Cortex of kidney (tissue), 1 donor: ENCODE measurements at places on chromosomes 1 and 21.

- DNase-seq, result no peak
Measured at GRCh38 chr1:245677461-245678240, 522.9 kb downstream of the KIF26B start.

GRCh38 chr1:234239515-234239914 lies 133.7 kb upstream of the COA6 start:
- DNase-seq, result no peak

DNA sequence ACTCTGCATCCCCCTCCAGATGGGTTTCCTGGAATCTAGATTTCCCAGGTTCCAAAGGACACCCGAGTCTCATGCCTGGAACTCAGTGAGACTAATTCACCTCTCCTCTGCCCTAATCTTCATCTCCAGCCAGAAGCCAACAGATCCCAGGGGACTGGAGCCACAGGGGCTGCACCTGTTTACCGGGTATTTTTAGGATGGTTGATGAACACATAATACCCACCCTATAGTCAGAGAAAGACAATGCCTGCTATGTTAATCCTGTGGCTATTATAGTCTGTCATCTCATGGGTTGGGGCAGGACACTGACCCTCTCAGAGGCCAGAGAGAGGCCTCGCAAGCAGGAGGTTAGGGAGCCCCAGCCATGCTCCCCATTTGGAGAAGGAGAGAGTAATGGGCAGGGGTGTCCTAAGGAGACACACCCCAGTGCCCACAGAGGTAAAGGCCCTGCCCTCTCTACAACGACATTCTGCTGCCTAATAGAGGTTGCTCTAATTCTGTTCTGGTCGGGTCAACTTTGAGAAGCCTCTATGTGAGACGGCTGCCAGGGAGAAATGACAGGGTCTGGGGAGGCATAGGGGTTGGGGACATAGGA lies 1.0 kb upstream of the TNNI1 start:
- no peak for DNase-seq

DNA sequence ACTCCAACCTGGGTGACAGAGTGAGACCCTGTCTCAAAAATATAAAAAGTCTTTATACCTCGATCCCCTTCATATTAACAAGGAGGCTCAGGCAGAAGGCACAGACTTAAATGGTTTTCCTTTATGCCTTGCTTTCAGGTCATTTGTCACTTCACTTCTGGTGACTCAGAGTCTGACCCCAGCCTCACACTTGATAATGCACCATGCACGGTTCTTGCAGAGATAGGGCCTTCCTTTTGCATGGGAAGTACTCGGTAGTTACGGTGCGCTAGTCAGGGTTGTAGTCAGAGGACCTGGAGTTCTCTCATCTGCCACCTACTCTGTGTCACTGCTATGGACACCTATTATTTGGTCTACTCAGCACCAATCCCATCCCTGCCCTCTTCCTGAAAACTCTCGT lies 43.6 kb upstream of the BMP8B start:
- DNase-seq, result no peak

- DNase-seq, result no peak
Measured at GRCh38 chr1:153705484-153705883, 22.4 kb upstream of the INTS3 start.

DNA sequence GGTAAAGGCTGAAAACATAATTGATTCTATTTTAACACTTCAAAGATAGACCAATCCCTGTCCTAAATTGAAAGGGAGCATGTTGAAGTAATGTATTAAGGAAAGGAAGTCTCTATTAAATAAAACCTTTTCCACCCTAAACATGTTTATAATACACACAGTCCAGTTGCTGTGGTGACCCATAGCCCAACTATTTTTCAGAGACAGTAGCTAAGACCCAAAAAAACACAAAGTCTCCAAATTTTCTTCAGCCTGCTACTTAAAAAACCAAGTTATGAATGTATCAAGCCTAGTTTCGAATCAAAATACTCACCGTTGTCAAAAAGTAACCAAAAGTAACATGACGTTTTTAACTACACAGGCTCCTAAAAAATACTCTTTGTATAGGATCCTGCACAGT lies 1.6 kb downstream of the ELK4 start:
- DNase-seq, result no peak

DNA sequence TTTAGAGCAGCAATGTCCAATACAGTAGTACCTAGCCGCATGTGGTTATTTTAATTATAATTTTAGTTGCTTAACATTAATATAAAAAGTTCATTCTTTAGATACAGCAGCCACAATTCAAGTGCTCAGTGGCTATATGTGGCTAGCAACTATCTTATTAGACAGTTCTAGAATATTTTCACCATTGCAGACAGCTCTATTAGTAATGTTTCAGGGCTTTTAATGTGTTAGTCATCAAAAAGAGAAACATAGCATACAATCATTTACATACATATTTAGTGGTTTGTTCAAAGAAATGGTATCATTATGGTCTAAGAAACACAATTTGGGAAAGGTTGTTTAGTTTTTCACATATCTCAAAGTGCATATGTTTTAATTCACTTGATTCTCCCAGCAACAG lies 66.6 kb upstream of the DYNLT5 start:
- no peak for DNase-seq

DNA sequence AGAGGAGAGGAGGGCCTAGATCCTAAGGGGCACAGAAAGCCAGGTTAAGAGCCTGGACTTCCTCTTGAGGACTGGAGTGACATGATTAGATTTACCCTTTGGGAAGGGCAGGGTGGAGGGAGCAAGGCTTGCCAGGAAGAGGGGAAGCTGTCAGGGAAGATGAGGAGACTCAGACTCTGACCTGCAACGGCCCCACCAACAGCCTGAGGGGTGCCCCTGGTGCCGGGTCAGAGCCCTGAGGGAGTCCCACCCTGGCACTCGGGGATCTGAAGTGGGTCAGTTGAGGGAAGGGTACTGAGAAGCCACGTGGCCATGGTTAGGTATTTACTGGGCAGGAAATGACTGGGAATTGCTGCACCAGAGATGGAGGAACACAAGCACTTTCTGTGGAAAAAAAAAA lies 9.8 kb downstream of the ECE1 start:
- no peak for DNase-seq

GRCh38 chr1:48058135-48059025 lies 61.2 kb upstream of the TRABD2B start:
- no peak for DNase-seq

- DNase-seq, result no peak
Measured at GRCh38 chr1:110293601-110294104, 45.5 kb upstream of the RBM15 start.

GRCh38 chr1:224867715-224868114 lies 61.8 kb upstream of the DNAH14 start:
- DNase-seq, result no peak

- no peak for DNase-seq
Measured at GRCh38 chr1:181646710-181647109, 163.4 kb downstream of the CACNA1E start.

GRCh38 chr1:228043281-228043848 lies 36.6 kb downstream of the WNT3A start:
- no peak for DNase-seq

DNA sequence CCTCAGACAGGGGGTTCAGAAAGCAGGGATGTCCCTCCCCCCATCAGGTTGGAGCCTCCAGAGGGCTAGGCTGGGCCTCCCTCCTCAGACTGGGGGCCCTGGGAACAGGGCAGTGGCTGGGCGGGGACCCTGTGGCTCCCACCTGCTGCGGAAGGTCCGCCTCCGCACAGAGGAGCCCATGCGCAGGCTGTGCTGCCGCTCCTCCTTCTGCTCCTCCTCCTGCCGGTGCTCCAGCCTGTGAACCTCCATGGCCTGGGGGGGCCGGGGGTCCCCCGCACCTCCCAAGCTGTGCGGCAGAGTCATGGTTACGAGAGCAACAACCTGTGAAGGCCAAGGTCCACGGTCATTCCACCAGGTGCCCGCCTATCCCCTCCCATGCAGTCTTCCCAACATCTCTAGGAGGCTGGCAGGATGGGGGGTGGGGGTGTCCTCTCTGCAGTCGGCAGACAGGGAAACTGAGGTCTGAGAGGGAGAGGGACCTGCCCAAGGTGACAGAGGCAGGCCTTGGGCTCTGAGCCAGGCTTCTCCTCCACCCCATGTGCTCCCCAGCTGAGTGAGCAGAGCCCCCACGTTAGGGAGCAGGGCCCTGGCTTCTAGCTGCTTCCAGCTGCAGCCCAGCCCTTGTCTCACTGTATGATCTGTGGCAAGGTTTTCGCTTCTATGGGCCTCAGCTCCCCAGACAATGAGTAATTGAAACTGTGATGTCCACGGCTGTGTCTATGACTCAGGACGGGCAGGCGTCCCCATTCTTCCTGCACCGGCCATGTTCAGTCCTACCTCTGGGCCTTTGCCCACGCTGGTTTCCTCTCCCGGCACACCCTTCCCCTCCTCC lies 3.4 kb downstream of the MYOM3 start:
- DNase-seq, result no peak

- no peak for DNase-seq
Measured at GRCh38 chr1:94334764-94335163, 83.4 kb upstream of the ABCD3 start.

- DNase-seq, result no peak
Measured at GRCh38 chr1:61925591-61926298, 183.5 kb downstream of the PATJ start.

GRCh38 chr1:33516428-33516827 lies 44.0 kb downstream of the ZSCAN20 start:
- no peak for DNase-seq

DNA sequence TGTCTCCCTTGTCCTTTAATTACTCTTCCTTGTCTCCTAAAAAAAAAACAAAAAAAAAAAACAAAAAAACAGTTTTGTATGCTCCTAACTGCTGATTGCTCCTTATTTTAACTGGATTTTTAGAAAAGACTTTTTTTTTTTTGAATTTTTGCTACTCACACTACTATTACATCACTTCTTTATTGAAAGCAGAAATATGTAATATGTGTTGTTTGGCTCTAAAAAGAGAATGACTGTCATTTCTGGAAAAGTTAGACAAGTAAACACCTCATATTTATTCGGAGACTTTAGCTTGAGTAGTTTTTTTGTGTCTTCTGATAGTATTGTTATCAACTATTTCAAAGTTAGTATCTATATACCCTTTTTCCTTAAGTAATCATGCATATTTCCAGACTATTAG lies 855.0 kb downstream of the USP25 start:
- DNase-seq, result no peak

- no peak for DNase-seq
Measured at GRCh38 chr1:27057389-27057788, 44.7 kb upstream of the TENT5B start.

DNA sequence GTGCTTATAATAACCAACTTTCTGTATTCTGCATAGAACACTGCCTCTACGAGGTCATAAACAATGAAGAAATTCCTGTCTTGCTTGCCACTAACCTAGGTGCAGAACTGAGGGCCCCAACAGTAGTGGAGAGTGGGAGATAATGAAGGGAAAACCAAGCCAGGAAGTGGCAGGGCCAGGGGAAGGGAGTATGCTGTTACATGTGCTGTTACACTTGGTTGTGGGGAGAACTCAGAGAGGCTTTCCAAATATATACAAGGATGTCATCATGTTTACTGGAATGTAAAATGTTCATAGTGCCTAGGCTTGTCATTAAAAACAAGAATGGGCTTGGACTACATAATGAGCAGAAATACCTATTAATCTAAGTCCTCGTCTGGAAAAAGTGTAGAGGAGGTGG lies 31.1 kb downstream of the NHLH2 start:
- DNase-seq, result no peak

GRCh38 chr1:13498553-13498952 lies 15.2 kb downstream of the LRRC38 start:
- no peak for DNase-seq

DNA sequence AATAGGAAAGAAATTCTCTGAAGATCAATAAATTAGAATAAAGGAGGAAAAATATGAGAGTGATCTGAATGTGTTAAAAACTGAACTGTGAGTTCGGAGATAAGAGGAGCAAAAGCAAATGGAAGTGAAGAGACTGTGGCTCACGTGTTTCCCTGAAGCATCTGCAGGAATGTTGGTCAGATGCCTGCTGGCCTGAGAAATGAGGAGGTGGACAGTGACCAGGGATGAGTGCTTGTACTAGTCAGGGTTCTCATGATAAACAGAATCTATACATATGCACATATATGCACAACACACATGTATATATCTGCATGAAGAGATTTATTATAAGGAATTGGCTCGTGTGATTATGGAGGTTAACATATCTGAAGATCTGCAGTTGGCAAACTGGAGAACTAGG lies 103.4 kb upstream of the TIAM1 start:
- DNase-seq, result no peak

DNA sequence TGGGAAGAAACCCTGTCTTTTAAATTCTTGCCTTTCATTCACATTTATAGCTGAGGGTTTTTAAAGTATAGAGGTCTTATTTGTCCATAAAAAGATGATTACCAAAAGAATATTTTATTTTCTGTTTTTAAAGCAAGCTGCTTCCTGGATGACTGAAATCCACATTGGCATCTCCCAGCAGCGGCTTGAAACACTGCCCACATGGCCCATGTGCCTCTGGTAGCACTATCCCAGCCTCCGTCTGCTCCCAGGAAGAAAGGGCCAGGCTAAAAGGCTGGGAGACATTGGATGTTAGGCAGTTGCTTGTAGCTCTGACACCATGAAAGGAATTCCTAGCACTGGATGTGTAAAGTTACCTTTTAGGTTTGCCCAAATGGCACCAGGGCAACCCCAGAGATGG lies 169.9 kb upstream of the CACNA1E start:
- no peak for DNase-seq

GRCh38 chr1:235128456-235129328 lies at the start of gene TOMM20:
Gene TOMM20 (minus strand): TSS chr1:235128837. CDS start chr1:235128715, 122 bp downstream.
- no peak for DNase-seq

GRCh38 chr1:26043765-26044164 lies 2.2 kb downstream of the SLC30A2 start:
- DNase-seq, result no peak

DNA sequence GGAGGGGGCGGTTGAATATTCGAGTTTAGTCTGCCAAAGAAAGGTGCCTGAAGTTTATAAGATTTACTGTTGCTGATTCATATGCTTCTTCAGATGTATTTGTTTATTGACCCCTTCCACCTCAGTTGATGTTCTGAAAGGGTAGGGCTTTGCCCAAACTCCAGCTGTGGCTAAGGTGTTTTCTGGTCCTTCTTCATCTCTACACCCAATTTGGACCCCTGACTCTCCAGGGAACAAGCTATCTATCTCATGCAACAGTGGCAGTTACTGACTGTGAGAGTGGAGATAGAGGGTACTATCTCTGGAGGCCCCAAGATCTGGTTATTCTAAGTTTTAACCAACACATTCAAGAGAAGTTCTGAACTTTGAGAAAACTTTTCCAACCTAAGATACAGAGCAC lies 12.6 kb upstream of the ALG14 start:
- no peak for DNase-seq

- DNase-seq, result no peak
Measured at GRCh38 chr21:14737922-14738321, 191.8 kb upstream of the SAMSN1 start.

DNA sequence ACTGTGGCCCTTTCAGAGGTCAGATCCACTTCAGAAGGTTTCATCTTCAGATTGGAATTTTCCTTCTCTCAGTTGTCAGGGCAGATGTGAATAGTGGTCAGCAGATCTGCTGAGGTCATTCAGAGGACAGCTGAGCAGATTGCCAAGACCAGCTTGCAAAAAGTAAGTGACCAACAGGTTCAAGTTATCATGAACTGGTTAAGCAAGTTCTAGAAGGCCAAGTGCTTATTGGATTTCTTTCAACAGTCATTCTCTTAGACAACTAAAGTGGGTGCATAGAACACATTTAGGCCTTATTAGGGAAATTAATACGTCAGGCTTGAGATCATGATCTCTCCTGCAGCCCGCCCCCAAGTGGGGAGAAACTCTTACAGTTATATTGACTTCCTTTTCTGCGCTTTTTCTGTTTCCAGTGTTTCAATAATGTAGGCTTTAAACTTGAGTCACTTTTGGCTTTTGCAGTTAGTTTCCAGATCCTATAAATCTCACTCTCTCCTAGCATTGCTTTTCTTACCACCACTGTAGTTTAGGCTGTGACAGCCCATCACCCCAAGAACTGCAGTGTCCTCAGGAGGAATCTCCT lies 96.4 kb downstream of the C1orf21 start:
- DNase-seq, result no peak
